ENCODE measurements at places on chromosomes 6 and 20. TPM values are rescaled to one million over a fixed set of nuclear protein-coding genes. Genes with fewer than 3 reads are reported as not detected.

Gene RIPPLY2
- not detected for total RNA-seq

Gene MCHR2
- not detected for total RNA-seq

Gene RSPH3
- 0.83 TPM for total RNA-seq

Gene TRIM38
- 13.2 TPM for total RNA-seq

Gene MEI4
- not detected for total RNA-seq

Gene KCNK16
- total RNA-seq = not detected

Gene PLCB4
- total RNA-seq = not detected

Gene GPX5
- total RNA-seq = not detected

Gene ARFRP1
- total RNA-seq = 28.6 TPM

Gene SSTR4
- total RNA-seq = not detected

Gene RGS17
- not detected for total RNA-seq

Gene FHL5
- not detected for total RNA-seq

Gene AKAP7
- 11.7 TPM for total RNA-seq

Gene IRF4
- 25.6 TPM for total RNA-seq

Gene ISM1
- 0.28 TPM for total RNA-seq

Gene PGC
- total RNA-seq = not detected

Gene CST5
- not detected for total RNA-seq

Gene TRIM15
- total RNA-seq = not detected

Gene TFAP2D
- not detected for total RNA-seq

Gene VSX1
- total RNA-seq = not detected

Gene FAM184A
- 0.50 TPM for total RNA-seq

All from CD8-positive, alpha-beta T cell (primary cell).